ENCODE measurements at places on chromosomes 6 and 20.

DNA sequence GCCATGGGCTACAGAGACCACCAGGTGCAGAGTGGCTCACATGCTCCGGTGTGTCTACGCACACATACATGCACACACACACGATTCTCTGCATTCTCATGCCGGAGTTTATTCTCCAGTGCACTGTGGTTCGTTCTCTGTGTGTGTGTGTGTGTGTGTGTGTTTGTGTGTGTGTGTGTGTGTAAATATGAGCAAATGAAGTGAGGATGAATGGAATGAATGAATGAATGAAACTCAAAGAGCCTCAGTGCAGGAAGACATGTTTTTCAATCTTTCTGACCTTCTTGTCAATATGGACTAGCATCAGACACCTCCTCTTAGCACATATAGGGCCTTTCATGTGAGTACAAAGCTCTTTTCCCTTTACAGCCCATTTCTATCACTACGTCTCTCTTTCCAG lies 1.6 kb downstream of the TMEM74B start:
- no peak for DNase-seq

GRCh38 chr6:145327586-145327985 lies 407.7 kb downstream of the EPM2A start:
- no peak for DNase-seq

DNA sequence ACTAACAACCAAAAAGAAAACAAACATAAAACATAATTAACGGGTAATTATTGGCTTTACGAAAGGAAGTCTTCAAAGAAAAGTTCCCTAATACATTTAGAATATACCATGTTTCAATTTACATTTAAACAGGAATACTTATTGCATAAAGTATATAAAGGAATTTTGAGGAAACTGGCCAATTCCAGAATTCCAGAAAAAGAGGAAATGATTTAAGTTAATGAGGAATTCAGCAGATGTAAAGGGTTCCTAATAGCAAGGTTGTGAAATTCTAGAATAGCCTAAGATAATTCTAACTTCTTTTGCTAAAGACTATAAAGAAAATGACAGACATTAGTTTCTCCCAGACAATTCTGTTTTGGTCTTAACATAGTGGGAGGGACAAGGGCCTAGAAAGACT lies 35.0 kb downstream of the DTNBP1 start:
- DNase-seq = no peak

- no peak for DNase-seq
Measured at GRCh38 chr6:159324596-159324995, 155.4 kb downstream of the FNDC1 start.

DNA sequence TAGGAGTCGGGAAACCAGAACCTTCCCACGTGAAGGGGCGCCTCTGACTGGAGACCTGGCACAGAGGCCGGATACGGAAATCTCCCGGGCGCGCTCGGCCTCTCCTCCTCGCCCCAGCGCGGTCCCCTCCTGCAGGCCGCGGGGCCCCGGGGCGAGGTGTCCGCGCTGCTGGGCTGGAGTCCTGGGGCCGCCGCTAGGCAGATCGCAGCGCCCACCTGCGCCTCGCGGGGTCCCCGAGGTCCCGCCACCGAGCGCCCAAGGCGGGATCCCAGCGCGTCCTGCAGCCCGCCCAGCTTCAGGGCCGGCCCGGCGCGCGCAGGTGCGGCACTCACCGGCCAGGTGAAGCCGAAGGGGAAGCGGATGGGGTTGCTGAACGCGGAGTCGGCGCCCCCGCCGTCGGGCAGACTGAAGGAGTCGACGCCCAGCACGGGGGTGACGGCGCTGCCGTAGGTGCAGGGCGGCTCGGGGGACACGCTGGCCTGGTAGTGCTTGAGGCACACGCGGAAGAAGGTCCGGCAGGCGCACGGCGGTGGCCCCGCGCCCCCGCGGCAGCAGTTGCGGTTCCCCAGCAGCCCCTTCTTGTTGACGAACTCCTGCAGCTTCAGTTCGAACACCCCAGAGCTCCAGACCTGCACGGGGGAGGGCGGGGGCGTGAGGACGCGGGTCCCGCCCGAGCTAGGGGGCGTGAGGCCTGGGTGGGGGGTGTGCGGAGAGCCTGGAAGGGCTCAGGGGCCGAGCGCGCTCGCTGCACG lies 1.5 kb downstream of the DLL1 start:
- no peak for DNase-seq

DNA sequence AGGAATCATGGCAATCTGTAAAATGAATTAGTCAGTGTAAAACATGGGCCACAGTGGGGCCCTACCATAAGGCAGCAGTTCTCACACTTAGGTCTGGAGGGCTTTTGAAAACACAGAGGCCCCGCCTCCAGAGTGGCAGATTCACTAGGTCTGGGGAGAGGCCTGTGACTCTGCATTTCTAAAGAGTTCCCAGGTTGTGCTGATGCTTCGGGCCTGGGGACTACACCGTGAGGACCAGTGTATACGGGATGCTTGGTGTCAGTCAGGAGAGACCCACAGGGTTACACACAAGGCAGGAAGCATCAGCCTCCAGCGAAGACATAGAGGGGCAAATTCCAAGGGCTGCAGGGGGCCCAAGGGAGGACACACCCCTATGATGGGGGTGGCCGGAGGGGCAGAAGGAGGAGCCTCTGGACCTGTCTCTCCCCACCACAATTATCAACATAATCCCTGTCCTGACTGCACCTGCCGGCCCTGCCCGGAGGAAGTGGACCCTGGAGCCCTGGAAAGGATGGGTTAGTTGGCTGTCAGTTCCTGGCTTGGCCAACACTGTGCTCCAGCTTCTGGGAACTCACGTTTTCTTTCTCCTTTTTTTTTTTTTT lies 46.7 kb downstream of the FGD2 start:
- DNase-seq = peak; percentile 65

DNA sequence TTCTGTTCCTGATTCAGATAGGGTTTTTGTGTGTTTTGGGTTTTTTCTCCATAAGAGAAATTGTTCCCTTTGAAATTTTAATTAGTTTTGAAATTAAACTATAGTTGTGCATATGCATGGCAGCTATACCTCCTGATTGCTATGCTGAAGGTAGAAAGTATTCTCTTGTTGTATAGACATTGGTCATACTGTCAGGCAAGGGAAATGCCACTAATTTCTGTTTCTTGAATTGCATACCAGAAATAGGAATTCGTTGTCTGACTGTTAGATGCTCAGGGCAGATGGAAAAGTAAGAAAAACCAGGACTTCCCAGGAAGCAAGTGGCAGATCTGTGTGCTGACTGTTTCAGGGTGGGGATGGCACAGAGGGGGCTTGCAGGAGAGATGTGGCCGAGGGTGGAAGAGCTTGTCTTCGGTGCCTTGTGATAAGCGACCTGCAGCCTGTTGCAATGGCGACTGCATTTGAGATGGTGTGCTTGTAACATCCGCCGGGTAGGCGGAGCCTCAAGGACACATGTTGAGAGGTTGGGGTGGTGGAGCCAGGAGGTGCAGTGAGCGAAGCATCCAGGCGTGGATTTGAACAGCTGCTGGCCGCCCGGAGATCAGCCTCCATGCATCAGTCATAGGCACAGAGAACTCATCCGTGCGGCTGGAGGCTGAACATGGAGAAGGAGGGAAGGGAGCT lies 42.8 kb downstream of the RREB1 start:
- no peak for DNase-seq

DNA sequence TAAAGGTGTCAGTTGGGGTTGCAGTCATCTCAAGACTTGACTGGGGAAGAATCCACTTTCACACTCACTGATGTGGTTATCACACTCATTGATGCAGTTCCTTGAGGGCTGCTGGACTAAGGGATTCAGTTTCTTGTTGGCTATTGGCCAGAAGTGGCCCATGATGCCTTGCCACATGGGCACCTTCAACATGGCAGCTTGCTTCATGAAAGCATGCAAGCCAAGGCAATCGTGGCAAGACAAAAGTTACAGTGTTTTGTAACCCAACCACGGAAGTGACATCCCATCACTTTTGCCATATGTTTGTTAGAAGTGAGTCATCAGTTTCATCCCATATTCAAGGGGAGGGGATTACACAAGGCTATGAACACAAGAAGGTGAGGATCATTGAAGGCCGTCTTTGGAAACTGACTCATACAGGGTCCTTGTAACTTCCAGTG lies 3.8 kb upstream of the RANBP9 start:
- no peak for DNase-seq

DNA sequence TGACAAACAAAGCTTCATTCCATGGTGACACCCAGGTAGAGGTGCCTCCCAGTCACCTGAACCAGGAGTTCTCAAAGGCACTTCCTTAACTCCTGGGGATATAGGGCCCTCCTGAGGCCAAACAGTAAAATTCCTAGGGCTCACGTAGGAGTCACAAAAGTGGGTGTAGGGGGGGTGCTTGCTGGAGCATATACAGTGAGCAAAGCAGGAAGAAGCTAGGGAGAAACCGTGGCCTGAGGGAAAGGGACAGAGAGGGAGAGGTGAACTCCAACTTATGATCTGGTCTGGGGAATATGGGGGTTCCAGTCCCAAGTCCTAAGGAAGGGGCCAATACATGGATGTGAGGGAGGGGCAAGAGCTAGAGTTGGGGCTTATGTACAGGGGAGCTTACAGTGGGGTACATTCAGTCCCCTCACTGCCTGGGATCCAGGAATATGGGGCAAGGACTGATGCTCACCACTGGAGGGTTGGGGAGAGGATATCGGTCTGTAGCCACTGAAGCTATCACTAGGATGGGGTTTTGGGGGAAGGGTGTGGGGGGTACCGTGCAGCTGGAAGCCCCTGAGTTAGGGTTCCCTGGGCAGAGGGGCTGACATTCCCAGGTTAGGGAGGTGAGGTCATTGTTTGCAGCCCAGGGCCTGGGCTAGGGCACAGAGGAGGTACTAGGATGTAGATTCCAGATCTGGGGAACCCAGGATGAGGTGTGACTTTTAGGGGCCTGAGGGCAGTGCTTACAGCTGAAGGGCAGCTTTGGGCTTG lies 950 bp downstream of the PEDS1 start:
- DNase-seq = no peak

GRCh38 chr6:124970243-124970642 lies 8.0 kb downstream of the RNF217 start:
- no peak for DNase-seq

DNA sequence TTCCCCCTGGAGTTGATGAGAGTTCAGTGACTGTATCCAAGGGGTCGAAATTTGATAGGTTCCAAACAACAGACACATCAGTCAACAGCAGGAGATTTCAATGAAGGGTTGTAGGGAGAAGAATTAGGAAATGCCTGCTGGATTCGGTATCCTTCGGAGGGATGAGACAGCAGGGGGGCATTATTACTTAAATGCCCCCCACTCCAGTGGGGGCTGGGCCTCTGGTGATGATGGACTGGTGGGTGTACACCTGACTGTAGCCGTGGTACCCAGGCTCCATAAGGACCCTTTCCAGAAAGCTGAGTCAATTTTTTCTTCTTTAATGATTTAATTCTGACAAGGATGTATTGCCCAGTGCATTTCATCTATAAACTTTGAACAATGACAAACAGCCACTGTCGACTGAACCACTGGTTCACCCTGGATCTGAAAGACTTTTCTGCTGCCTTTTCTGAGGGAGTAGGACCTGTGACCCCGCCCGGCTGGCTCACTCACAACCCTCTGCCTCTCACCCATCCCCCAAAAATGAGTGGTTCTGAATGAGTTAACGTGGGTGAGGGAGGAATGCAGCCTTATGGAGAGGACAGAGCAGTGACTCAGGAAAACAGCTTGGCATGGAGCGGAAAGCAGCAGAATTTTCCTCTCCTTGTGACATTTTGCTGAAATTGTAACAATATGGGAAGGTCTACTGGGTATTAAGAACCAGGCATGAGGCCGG lies 41.0 kb downstream of the ZMYND8 start:
- no peak for DNase-seq

DNA sequence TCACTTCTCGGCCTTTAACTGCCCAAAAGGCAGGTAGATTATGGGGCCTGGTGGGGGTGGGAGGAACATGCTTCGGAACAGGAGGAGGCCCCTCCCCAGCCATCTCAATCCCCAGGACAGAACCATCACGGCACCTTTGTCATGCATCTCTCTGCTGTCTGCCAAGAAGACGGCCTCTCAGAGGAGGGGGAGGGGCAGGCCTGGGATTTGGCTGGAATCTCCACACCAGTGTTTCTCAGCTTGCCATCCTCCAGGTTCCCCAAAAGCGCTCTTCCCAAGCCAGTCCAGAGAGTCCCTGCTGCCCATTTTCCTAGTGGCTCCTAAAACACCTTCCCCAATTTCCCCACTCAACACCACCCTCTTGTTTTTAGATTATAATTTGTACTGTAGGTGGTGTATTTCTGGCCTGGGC lies 2.5 kb upstream of the POU5F1 start:
- DNase-seq = no peak

GRCh38 chr6:107231243-107231642 lies 115.9 kb upstream of the BEND3 start:
- no peak for DNase-seq

DNA sequence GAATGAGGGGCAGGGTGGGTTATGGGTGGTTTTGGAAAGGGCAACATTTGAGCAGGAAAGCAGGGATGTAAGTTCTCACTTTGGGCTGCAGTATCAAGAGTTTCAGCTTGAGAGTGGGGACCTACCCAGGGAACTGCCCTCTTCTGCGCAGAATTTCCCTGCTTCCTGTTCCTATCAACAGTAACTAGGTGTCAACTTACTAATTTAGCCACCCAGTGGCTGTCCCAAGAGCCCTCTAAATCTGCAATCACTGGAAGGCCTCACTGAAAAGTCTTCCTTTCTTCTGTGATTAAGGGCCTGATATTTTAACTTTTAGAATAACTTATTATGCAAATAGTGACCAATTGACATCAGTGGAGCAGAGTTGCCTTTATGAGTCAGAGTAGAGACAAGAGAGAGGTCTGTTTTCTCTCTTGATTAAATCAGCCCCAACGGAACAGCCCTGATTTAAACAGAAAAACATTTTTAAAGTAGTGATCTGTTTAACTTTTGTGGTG lies 118.2 kb upstream of the RIPOR2 start:
- no peak for DNase-seq

- no peak for DNase-seq
Measured at GRCh38 chr20:58626051-58626450, 25.0 kb upstream of the STX16 start.

GRCh38 chr6:12806136-12806535 lies 89.6 kb downstream of the PHACTR1 start:
- DNase-seq = no peak

- DNase-seq = no peak
Measured at GRCh38 chr6:136226674-136227377, 23.3 kb downstream of the MTFR2 start.

- DNase-seq = no peak
Measured at GRCh38 chr6:37077905-37078296, 72.4 kb downstream of the FGD2 start.

DNA sequence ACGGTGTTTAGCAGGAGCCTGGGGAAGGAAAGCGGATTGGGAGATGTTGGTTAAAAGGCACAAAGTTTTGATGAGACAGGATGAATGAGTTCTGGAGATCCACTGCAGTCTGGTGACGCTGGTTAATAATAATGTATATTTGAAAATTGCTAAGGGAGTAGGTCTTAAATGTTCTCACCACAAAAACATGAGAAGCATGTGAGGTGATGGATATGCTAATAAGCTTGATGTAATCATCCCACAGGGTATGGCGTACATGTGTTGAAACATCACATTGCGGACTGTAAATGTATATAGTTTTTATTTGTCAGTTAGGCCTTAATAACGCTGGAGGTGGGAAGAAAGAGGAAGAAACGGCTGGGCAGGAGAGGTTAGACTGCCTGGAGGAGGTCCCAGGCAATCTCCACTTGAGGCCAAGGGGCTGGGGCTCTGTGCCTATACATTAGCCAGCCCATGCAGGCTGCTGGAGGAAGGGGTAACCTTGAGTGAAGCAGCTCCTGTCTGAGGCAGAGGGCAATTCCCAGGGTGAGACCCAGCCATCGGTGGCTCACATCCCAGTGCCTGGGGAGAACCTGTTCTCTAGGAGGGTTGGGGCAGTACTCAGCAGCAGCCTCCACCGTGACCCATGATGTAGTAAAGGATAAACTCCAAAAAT lies 188.2 kb upstream of the QKI start:
- no peak for DNase-seq

Measured in NK-92 treated with Interleukin-12 subunit alpha and Interleukin-12 subunit beta, amount 100 ng/mL, for 24 hours (cell line).